Stimulated activated CD8-positive, alpha-beta memory T cell treated with anti-CD3 and anti-CD28 coated beads, Interleukin-7, amount 100 ng/mL, for 1 hour (primary cell): ENCODE measurements at places on chromosomes 11 and 22.

DNA sequence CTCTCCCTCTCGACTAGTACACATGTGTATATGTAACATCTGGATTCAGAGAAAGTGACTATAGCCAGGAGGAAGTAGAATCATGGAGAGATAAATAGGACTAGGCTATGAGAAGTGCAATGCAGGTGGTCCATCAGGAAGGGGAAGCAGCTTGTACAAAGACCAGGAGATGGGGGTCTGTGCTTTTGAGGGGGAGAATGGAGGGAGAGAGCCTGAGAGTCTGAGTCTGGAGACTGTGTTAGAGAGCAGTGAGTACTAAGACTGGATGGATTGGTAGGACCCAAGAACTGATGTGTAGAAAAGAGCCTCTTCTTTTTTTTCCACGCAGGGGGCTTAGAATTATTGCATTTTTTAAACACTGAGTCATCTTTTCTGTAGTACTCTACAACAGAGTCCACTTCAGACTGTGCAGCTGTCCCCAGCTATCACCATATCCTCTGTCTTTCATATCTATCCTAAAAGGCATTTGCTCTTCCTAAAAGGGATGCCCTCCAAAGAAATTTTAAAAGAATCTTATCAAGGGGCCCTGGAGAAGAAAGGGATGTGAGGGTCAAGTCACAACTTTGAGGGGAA is 80.4 kb downstream of the BDNF start:
- no peak for DNase-seq

DNA sequence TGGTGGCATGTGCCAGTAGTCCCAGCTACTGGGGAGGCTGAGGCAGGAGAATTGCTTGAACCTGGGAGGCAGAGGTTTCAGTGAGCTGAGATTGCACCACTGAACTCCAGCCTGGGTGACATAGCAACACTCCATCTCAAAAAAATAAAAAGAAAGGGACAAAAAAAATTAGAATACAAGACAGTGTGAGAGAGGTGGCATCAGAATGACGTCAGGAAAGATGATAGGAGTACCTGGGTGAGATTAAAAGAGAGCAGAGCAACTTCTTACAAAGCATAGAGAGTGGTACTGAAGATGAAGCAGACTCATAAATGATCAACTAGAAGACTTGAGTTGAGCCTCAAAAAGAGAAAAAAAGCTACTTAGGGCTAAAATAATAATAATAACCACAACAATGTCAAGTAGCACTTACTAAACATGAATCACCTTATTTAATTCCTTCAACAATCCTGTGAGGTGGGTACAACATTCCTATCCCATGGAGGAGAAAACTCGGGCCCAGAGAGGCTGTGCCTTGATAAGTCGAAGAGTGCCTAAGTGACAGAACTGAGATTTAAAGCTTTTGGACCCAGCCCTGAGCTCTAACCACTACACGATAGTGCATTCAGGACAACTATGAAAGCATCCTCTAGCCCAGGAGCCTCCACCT is 5.2 kb upstream of the SLN start:
- no peak for DNase-seq

DNA sequence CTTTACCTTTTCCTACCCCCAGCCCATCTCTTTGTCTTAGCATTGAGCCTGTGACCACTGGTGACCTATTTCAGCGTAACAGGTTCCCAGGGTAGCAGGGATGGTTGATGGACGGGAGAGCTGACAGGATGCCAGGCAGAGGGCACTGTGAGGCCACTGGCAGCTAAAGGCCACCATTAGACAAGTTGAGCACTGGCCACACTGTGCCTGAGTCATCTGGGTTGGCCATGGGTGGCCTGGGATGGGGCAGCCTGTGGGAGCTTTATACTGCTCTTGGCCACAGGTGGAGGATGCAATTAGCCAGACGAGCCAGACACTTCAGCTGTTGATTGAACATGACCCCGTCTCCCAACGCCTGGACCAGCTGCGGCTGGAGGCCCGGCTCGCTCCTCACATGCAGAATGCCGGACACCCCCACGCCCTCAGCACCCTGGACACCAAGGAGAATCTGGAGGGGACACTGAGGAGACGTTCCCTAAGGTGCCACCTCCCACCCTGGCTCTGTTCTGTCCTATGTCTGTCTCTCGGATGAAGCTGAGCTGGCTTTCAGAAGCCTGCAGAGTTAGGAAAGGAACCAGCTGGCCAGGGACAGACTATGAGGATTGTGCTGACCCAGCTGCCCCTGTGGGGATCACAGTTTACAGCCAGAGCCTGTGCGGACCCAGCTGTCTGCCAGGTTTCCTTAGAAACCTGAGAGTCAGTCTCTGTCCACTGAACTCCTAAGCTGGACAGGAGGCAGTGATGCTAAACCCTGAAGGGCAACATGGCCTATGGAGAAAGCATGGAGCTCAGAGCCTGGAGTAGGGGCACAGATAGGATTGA is 29.8 kb downstream of the PIK3IP1 start:
- DNase-seq: no peak

GRCh38 chr11:28834877-28835276 is 726.7 kb downstream of the METTL15 start:
- no peak for DNase-seq

DNA sequence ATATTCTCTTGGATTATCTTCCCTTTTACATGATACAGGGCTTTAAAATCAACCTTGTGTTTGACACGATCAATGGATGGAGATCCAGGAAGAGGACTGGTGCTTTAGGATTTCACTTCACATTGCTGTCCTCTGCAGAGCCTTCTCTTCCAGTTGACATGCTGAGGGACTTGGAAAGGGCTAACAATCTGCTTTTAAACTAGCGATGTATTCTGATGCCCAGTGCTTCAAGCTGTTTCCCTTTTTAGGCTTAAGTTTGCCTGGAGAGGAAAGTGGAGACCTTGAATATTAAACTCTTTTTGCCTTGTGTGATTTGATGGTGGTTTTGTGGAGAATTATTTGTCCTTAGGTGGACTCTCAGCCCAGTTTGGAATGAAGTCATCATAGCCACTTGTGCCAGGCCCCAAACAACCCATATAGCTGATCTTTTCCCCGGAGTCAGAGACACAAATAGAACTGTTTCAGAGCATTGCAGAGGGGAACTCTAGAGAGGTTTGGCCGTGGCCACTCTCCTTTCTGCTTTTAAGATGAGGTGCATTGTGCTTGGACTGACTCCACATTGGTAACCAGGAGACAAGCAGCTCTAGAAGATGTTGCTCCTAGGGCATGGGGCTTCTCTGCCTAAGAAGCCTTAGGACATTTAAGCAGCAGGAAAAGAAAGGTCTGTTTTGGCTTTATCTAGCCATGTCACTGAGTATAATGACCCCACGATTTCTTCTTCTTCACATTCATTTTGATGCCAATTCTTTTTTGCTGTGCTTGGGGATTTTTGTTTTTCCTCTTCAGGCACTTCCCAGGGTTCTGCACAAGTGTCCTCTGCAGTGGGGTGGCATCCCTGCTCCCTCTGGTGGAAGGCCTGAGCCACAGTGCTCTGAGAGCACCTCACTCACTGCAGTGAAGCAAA is 152.8 kb downstream of the NCAM1 start:
- no peak for DNase-seq

DNA sequence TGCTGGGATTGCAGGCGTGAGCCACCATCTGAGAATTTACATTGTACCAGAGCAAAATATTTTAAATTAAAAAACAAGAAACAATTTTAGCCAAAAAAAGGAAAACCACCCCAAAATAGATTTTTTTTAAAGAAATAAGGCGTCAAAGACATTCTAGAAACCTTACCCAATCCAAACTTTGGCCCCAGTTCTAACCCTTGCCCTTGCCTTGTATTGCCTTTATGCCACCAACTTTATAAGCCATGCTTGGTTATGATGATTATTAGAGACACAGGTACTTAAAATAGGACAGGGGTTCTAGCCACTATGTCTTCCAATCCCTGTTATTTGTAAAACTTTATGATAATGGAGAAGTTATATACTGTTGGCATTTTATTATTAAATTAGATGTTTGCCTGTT is 11.8 kb downstream of the C11orf54 start:
- DNase-seq: no peak

DNA sequence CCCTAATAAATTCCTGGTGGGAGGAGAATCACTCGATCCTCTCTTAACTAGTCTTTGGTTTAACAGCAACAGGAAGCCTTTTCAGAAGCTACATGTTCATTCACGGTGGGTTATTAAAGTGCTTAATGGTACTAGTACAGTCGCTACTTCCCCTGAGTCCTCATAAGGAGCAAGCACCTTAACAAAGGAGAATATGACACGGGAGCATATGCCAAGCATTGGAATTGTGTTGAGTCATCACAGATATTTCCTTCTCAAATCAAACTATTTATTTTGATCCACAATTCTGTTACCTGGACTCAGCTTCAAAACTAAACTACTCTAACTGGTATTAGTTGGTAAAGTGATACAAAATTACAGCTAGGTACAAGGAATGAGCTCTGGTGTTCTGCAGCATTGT is 177.5 kb upstream of the CTSC start:
- no peak for DNase-seq

- DNase-seq: no peak
Observed at GRCh38 chr11:64020976-64021756, 14.6 kb upstream of the FLRT1 start.

GRCh38 chr22:26197425-26197824 is 28.2 kb downstream of the SEZ6L start:
- DNase-seq: no peak

- DNase-seq: no peak
Observed at GRCh38 chr11:47408598-47409439, 429 bp downstream of the SLC39A13 start.

DNA sequence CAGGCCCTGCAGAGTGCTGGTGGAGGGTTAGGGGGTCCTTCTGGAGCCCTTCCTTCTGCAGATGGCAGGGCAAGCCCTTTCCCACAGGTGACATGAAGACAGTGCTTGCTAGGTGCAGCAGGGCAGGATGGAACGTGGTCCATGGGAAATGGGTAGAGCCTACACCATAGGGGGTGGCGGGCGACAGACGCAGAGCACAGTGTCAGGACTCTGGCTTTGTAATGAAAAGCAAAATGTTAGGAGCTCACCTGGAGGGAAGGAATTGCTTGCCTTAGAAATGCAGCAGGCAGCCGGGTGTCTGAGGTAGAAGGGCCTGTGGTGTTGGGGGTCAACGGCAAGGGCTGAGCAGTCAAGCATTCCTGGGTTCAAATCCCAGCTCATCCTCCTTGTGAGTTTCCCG is 54.9 kb downstream of the ARHGAP8 start:
- no peak for DNase-seq

DNA sequence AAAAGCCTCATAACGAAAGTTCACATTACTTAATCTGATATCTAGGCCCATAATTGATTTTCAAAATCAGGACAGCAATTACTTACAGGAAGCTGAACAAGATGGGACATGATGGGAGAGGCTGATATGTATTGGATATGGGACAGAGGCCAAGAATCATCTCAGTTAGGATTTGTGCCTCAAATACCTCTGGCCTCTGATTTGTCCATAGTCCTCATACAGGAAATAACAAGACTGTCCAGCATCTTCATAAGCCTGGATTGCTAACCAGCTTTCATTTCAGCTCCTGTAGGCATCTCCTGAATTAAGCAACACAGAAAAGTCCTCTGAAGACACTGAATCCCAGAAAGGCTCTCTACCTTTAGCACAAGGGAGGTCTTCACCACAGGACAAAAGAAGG is 4.3 kb upstream of the MRGPRX4 start:
- no peak for DNase-seq

GRCh38 chr11:2747248-2748027 is 47.6 kb upstream of the KCNQ1OT1 start:
- DNase-seq: no peak

- no peak for DNase-seq
Observed at GRCh38 chr22:50084614-50085021, 608 bp downstream of the MLC1 start.

GRCh38 chr11:57307666-57308270 is 17.0 kb downstream of the TNKS1BP1 start:
- no peak for DNase-seq

DNA sequence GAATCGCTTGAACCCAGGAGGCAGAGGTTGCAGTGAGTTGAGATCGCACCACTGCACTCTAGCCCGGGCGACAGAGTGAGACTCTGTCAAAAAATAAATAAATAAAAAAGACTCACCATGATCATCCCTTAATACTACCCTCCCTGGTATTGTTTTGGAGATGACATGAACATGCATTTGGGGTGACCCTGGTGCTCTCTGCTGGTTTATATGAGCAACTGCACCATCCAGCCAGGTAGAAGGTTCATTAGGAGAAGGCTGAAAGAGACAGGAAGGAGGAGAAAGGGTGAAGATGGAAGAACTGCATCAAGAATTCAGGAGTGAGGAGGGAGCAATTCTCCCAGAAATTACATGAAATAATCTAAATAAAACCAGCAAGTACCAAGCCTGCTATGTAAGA is 37.8 kb downstream of the SLC5A1 start:
- no peak for DNase-seq

DNA sequence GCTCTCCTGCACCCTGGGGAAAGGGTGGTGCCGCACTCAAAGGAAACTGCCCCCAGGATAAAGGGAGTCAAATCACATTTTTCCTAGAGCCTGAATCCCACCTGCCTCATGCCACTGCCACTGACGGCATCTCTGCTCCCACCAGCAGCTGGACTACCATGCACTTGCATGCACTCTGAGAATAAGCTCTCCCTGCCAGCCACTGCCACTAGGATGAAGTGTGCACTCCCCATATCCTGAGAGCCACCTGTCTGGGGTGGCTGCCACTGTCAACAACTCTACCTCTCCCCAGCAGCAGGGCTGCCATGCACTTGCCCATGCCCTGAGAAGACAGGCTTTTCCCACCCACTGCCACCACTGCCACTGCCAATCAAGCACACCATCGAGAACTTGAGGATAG is 31.6 kb downstream of the MRGPRX4 start:
- DNase-seq: no peak

DNA sequence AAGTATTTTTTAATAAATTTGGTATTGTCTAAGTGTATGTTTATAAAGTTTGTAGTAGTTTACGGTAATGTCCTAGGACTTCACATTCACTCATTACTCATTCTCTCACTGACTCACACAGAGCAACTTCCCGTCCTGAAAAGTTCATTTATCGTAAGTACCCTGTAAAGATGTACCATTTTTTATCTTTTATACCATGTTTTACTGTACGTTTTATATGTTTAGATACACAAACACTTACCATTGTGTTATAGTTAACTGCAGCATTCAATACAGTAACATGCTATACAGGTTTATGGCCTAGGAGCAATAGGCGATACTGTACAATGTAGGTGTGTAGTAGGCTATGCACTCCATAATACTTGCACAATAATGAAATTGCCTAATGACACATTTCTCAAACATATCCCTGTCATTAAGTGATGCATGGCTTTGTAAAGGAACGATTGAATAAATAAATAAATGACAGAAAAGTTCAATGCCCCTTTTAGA is 12.5 kb upstream of the CARD18 start:
- DNase-seq: no peak

DNA sequence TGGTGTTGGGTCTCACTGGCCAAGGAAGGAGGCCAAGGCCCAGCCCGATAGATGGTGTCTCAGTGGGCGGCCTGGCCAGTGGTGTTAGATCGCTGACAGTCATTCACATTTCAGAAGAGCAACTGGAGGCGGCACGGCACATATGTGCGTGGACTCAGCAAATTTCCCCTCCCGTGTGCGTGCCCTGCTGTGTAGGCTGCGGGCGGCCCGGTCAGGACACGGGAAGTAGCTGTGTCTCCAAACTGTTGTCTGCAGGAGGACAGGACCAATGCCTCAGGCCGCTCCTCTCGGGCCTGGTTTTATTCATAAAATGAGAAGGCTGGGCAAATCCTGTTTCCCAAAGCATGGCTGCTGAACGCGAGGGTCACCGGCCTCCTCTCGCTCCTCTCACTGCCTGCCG is 711.7 kb downstream of the BRD1 start:
- no peak for DNase-seq

- DNase-seq: no peak
Observed at GRCh38 chr11:2168286-2169004, 3.2 kb downstream of the TH start.
